ENCODE measurements at places on chromosomes 3 and 15.
A peak's percentile ranks its signal among the peaks of the same experiment; 100 is the strongest.

GRCh38 chr15:95458721-95459120, 871.8 kb upstream of the NR2F2 start:
- DNase-seq, result no peak

DNA sequence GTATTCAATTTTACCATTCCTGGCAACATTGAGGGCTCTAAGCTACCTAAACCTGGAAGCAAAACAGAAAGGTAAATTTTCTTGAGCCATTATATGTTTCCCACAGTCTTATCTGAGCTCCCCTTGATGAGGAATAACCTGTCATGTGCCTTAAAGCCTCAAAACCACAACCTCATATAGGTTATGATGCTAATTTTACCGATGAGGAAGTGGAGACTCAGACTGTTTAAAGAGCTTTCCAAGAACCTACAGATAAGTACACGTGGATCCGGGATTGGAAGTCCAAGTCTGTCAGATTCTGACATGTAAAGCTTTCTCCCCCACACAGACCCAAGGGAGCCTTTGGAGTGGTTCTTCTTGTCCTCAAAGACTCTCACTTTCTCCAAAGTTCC, 140.5 kb downstream of the SEMA6D start:
- DNase-seq, result no peak

DNA sequence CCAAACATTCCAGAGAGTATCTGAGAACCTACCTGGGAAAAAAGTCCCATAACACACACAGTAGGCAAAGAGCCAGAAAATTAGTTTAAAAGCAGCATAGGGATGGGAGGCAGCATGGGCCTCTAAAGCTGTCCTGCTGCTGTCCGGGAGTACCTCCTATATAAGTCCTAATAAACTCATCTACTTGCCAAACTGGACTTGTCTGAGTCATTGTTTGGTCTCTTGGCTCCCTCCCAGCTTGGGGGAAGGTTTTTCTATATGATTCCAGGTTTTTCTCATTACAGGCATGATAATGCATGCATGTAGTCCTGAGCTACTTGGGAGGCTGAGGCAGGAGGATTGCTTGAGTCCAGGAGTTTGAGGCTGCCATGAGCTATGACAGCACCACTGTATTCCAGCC, 17.5 kb upstream of the HACD2 start:
- no peak for DNase-seq

- no peak for DNase-seq
Measured at GRCh38 chr3:73452729-73453128, 172.0 kb downstream of the PDZRN3 start.

- no peak for DNase-seq
Measured at GRCh38 chr3:166307756-166308350, 470.6 kb upstream of the BCHE start.

DNA sequence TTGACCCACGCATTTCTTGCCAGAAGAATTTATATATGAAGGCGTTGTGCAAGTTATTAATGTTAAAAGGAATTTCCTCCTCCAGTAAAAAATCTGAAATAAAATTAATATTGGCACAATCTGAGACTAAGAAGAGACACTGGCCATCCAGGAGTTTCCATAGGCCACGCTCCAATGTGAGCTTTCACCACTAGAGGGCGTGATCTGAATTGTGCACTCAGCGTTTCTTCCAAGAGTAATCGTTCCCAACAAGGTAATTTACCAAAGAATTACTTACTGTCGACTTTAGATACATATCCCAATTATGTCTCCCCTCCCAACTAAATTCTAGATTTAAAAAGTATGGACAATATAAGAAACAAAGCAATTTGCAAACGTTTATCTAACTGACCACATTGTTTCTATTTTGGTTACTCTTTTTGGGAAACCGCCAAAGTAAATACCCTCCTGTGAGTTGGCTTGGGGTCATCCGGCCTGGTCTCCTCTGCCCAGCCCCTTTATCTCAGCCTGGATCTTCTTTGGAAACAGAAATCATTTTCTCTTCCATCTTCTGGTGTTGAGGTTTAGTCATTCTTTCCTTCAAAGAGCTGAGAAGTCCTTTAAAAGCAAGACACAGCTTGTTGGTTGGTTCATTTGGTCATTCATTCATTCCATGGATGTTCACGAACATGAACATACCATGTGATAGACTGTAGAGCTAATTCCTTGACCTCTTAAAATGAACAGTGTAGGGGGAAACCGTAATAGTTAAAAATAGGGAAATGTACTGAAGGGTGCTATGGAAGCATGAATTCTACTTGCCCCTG, 26.2 kb downstream of the POLR2M start:
- DNase-seq, result peak; percentile 63

- DNase-seq, result no peak
Measured at GRCh38 chr15:28989239-28989830, 103.6 kb downstream of the APBA2 start.

DNA sequence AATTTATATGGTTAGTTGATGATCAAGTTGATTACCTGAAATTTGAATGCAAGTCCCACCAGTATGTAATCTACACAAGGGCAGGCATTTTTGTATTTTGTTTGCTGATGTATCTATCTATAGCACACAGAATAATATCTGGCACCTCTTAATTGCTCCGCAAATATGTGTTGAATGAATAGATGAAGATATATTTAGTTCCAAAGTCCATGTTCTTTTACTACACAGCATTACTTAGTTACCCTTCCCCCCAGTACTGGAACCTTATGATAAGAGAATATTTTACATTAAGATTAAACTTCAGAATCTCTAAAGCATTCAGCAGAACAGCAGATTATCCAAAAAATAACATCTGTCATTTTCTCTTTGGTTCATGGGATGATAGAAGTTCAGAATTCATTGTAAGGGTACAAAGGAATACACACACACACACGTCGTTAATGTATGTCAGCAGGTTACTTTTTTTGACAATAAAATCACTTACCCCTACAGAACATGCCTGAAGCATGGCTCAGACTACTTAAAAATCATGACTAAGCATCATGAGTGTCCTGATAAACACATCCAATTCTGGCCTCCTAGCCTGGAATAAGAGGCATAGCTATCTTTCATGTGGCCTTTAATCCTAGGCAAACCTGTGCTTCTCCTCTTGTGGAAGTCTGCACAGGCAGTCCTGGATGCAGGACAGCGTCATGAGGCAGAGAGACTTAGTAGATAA, 148.9 kb upstream of the TBC1D5 start:
- no peak for DNase-seq

Data from stomach (tissue), 19 donors.